Activated CD4-positive, CD25-positive, alpha-beta regulatory T cell treated with anti-CD3 and anti-CD28 coated beads, Interleukin-2, amount 50 U/mL, for 16 hours (primary cell): ENCODE measurements at places on chromosomes 3 and 15.

DNA sequence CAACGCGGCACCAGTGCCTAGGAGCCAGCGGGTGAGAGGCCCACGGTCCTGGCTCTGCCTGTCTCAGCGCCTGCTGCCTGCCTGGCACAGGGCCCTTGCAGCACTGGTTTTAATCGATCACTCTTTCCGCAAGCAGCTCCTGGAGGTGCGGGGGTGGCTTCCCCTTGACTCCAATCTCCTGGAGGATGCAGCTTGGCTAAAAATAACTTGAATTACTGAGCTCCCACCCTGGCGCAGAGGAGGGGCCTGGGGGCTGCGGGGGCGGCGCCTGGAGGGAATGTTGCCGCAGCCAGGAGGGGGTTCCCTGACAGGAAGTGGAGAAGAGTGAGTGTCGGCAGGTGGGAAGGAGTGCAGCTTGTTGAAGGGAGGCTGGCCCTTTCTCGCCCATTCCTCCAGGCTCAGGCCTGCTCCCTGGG is 9.9 kb upstream of the RPL29 start:
- no peak for DNase-seq

DNA sequence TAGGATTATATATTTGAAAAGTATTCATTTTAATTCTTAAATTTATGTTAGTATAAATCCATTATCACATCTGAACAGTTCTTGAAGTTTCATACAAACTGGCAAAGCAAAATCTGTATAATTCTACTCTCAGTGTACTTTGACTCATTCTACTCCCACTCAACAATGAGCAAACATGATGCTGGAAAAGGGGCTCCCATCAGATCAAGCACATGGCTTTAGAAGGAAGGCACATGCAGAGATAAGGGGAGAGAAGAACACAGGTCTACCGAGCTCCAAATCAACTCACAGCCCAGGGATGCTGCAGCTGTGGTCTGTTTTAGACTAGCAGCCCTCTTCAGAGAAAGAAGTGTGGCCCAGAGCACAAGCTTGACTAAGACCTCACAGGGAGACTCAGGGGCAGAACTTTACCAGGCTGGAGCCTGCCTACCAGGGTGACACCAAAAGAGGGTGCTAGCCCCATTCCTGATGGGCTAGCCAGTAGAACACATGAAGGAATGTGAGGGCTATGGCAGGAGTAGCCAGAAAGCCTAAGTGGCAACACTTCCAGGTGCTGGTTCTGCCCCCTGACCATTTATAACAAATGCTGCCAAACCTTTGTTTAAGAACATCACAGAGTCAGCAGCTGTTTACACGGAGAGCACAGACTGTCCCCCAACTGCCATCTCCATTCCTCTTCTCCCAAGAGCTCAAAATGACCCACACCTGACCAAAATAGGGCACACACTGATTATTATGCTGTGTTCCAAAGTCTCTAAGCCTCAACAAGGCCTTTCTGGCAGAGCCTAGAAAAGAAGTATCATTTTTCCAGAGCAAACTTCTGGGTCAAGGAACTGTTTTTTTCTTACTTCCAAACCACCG is 19.5 kb downstream of the SEC22C start:
- DNase-seq = no peak

- no peak for DNase-seq
Measured at GRCh38 chr3:65342084-65342683, 654.4 kb upstream of the ADAMTS9 start.

- DNase-seq = no peak
Measured at GRCh38 chr3:100158918-100159330, 44.6 kb upstream of the FILIP1L start.

- DNase-seq = no peak
Measured at GRCh38 chr15:37900326-37901221, 33.9 kb upstream of the TMCO5A start.
